Endodermal cell (in vitro differentiated cells): ENCODE measurements at places on chromosomes 13 and 19. TPM values are rescaled to one million over a fixed set of nuclear protein-coding genes. Genes with fewer than 3 reads are reported as not detected.
A peak's percentile ranks its signal among the peaks of the same experiment; 100 is the strongest.

Gene ADGRE3
- not detected in 3 replicates for total RNA-seq

GRCh38 chr19:18091217-18091608 lies 4.5 kb upstream of the IL12RB1 start:
- DNase-seq, result no peak

DNA sequence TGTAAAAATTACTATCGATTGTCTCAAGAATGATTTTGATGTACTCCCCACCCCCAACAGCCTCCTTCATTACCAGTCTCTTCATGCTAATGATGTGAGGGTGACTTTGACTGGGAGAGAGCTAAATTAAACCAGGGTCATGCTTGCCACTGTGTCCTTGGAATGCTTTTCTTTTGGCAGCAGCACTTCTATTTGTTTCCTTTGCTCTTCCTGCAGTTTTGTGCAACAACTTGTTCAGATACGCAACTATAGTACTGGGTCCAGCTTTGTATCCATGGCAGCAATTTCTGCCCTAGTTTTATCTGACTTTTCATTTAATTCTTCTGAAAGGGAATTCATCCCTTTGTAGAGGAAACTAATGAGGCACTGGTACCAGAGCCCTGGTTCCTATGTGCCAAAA lies 2792.1 kb downstream of the PCDH9 start:
- no peak for DNase-seq

Gene ANGPTL8
- total RNA-seq, result not detected in 2 replicates

Gene KLK15
- not detected in 2 replicates for total RNA-seq

Gene CDC37
- 144 and 148 TPM in 2 replicates for total RNA-seq

DNA sequence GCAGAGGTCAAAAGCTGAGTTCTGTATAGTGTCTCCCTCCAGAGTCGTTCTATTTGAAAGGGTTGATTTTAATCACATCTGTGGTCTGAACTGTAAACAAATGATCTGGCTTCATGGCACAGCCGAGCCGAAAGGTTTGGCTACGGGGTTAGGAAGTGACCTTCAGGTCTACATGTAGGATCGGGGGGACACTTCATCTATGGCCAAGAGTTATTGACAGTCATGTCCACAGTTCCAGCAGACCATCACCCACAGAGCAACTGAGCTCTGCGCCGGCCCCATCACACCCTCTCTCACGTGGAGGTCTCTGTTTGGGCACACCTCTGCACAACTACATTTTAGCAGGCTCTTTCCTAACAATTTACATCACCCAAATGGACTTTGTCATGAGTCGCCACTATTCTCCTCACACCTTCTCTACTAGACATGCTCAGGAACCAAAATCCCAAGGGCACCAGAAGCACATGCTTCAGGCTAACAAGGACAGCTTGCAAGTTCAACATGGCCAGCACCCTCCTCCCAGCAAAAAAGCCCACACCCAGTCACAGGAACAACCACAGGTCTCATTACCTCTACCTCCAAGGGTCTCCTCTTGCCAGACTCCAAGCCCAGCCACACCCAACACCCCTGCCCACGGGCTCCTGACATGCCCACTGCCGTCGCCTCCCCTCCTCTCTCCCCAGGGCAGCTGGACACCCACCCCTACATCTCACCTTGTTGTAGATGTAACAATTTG lies 36.1 kb upstream of the EPHX3 start:
- no peak for DNase-seq

Gene OR7C1
- total RNA-seq, result not detected in 2 replicates

- no peak for DNase-seq
These were observed 57.5 kb downstream of the STARD13 start for GRCh38 chr13:33227927-33228647.

Gene RFX2
- total RNA-seq, result 4.8 to 6.9 TPM (median 6.6 TPM) in 3 replicates

DNA sequence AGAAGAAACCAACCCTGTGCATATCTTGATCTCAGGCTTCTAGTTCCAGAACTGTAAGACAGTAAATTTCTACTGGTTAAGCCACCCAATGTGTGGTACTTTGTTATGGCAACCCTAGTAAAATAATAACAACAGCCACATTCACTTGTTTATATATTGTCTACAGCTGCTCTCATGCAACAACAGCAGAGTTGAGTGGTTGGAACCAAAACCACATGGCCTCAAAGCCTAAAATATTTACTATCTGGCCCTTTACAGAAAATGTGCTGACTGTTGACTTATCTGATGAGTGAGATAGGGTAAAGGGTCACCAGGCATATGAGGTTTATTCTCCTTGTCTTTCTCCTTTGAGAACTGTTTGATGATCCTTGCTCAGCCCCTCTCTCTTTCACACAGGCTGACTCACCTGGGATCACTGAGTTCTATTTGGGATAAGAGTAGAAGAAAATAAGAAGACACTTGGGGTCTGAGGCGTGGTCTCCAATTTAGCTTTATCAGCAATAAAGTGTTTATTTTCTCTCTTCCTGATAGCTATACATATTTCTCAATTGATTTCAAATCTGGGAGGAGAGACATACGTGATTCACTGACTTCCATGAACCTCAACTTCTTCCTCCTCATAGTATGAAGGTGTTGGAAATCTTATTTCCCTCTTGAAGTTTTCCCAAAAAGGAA lies 227.5 kb upstream of the STARD13 start:
- DNase-seq, result no peak

Gene ZNF564
- 14.4 and 17.3 TPM in 2 replicates for total RNA-seq

DNA sequence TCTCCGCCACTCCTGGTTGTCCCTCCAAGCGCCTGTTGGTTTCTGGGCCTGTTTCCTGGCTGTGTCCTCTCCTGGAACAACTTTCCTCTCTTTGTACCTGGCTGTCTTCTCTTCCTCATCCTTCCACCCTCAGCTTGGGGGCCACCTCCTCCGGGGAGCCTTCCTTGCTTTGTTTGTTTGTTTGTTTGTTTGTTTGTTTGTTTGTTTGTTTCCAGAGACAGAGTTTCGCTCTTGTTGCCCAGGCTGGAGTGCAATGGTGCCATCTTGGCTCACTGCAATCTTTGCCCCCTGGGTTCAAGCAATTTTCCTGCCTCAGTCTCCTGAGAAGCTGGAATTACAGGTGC lies 6.6 kb upstream of the TCF3 start:
- DNase-seq, result no peak

GRCh38 chr19:16376649-16377048 lies 52.0 kb downstream of the KLF2 start:
- DNase-seq, result peak; percentile 85

DNA sequence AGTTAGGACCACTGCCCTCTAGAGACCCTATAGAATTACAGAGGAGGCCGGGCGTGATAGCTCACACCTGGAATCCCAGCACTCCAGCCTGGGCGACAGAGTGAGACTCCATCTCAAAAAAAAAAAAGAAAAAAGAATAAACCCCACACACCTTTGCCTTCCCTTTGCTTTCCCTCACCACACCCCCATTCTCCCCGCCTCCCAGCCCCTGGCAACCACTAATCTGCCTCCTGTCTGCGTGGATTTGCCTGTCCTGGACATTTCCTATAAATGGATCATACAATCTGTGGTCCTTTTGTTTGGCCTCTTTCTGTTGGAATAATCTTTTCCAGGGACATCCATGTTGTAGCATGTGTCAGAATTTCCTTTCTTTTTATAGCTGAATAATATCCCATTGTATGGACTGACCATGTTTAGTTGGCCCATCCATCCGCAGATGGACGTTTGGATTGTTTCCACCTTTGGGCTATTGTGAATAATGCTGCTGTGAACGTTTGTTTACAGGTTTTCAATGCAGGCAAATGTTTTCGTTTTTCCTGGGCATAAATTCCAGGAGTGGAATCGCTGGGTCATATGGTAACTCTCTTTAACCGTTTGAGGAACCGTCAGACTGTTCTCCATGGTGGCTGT lies 15.3 kb downstream of the NACC1 start:
- DNase-seq, result no peak
